ENCODE measurements at places on chromosomes 13 and 19.
A peak's percentile ranks its signal among the peaks of the same experiment; 100 is the strongest.

DNA sequence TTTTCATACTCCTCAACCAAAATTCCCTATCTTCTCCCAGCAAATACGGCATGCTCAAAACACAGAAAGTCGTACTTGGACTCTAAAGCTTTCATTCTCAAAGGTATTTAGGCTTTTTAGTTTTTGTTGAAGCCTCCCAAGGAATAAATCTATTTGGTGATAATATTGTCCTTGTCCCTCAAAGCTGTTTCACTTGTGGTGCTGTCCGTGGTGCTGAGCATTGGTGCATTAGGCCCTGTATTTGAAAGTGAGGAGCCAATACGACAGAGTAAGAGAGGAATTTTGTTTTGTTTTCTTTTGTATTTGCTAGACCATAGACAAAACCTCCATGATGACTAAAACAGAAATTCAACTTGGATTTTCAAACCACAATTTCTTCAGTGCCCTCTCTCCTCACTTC, 3.2 kb upstream of the LGALS13 start:
- DNase-seq = peak; percentile 7

DNA sequence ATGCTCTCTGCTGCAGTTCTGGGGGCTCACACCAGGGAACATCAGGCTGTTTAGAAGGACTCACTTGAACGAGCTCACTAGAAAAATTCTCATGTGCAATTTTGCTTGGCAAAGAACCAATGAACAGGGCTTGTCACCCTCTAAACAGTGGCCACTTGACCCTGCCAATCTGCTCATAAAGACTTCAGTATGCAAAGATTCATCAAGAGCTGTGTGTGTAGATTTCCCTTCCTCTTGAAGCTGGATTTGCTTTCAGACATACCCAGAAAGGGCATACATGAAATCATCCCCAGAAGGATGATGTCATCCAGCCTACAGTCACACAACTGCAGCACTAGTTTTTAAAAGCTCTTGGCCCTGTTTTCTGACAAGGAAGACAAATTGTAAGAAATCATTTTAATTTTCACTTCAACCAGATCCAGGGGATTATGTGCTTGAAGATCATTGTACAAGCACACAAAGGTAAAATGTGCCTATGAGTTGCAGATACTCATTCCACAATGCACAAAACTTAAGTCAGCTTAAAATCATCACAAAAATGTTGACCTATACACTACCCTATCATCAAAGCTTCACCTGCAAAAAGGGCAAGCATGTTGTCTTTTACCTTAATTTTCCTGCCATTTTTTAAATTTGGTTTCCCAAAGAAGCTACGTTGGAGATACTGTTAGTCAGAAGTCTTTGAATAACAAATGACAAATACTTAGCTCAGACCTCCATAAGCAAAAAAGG, 5.2 kb upstream of the STK24 start:
- no peak for DNase-seq

- DNase-seq = no peak
These were observed 609 bp downstream of the ZAR1L start for GRCh38 chr13:32314271-32315237.

GRCh38 chr19:39145180-39145953, 19.8 kb downstream of the PAK4 start:
- DNase-seq = no peak

- no peak for DNase-seq
These were observed 1.1 kb downstream of the LYPD4 start for GRCh38 chr19:41843371-41843770.

DNA sequence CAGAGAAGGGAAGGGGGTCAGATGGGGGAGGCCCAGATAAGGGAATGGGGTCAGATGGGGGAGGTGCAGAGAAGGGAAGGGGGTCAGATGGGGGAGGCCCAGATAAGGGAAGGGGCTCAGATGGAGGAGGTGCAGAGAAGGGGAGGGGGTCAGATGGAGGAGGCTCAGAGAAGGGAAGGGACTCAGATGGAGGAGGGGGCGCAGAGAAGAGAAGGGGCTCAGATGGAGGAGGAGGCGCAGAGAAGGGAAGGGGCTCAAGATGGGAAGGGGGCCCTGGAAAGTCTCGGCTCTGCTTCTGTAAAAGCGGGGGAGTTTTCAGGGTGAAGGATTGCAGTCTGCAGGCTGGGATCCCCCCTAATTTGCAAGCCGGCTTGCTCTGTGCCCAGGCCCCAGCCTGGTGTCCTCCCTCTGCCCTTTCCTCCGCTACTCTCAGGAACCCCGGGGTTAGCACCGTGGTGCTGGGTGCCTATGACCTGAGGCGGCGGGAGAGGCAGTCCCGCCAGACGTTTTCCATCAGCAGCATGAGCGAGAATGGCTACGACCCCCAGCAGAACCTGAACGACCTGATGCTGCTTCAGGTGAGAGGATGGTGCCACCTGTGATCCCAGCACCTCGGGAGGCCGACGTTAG, 1.6 kb downstream of the AZU1 start:
- no peak for DNase-seq

DNA sequence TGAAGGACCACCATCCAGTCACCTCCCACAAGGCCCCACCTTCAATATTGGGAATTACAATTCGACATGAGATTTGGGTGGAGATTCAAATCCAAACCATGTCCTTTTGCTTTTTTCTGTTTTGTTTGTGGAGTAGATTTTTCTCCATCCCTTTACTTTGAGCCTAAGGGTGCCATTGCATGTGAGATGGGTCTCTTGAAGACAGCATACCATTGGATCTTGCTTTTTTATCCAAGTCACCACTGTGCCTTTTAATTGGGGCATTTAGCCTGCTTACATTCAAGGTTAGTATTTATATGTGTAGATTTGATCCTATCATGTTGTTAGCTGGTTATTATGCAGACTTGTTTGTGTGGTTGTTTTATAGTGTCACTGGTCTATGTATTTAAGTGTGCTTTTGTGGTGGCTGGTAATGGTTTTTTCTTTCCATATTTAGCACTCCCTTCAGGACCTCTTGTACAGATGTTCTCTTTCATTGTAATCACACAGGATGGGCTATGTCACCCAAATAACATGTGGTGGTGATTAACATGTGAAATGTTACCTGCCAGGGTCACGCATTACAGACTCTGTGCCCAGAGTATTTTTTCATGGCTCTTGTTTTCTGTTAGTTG, 58.0 kb downstream of the ZNF823 start:
- DNase-seq = no peak

GRCh38 chr13:32031815-32032370, 319 bp downstream of the FRY start:
- no peak for DNase-seq

DNA sequence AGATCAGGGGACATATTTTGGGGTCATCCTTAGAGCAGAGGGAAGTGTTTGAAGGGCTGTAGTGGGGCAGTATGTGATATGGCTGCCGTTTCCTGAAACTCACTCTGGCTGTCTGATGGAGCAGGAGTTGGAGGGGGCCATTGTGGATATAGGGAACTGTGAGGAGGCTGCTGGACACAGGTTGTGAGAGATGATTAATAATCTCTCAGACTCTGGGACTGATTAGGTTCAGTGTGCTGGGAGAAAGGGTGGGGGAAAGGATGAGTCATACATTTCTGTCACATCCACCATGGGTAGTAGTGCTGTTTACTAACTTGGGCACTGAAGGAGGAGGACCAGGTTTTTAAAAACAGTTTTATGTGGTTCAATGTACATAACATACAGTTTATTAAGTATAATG, 4.8 kb downstream of the B3GLCT start:
- DNase-seq = no peak

GRCh38 chr19:10760273-10760944, 42.5 kb downstream of the DNM2 start:
- no peak for DNase-seq

- DNase-seq = no peak
These were observed 27.7 kb downstream of the MCF2L start for GRCh38 chr13:112996671-112997091.

- DNase-seq = no peak
These were observed 21.5 kb downstream of the COLGALT1 start for GRCh38 chr19:17576758-17577456.

- DNase-seq = no peak
These were observed 34.6 kb upstream of the SLC10A2 start for GRCh38 chr13:103100830-103101229.

- DNase-seq = no peak
These were observed 16.4 kb upstream of the KCTD15 start for GRCh38 chr19:33780251-33780650.

DNA sequence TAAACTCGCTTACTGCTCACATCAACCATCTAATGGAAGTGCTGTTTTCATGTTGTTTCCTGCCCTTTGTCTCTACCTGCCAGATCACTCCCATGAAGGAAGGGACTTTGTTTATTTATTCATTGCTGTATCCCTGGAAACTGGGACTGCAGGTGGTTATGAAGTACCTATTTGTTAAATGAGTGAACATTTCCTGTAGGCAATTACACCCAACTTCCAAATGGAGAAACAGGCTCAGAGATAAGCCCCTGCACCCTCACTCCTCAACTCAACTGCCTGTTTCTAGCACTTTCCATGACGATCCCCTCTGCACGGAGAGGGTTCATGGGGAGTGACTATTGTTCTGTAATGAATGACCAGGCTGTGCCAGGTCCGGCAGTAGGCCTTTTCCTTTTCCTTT, 1.9 kb upstream of the SELENOW start:
- no peak for DNase-seq

- no peak for DNase-seq
These were observed 129.4 kb downstream of the PCDH9 start for GRCh38 chr13:67100730-67101129.

DNA sequence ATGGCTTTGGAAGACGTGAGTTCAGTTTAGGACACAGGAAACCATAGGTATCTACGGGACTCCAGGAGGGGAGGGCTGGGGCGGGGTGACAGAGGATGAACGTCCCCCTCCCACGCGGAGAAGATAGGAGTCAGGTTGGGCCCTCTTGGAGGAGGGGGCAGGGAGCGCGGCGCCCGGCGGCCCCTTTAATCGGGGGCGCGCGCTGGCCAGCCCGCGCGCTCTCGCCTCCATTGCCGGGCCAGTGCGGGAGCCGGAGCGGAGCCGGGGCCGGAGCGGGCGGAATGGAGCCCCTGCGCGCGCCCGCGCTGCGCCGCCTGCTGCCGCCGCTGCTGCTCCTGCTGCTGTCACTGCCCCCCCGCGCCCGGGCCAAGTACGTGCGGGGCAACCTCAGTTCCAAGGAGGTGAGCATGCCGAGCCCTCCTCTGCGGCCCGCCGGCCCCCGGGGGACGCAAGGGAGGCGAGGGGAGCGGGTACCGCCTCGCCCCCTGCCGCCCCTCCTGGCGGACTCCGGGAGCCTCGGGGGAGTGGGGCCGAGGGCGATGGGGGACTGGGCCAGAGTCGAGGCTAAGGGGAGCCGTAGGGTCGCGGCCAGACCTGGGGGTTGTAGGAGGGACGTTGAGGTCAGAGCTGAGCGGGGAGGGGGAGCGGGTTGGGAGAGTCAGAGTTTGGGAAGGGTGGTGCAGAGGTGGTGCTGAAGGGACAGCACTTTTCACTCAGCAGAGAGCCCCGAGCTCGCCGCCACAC, at the start of gene TMEM145:
Gene TMEM145 (plus strand): TSS at position 214 of the 744 bp plus-strand sequence. CDS start 68 bp downstream, at position 282.
- peak; percentile 62 for DNase-seq

- DNase-seq = no peak
These were observed 457.1 kb downstream of the KLF12 start for GRCh38 chr13:73677048-73677601.

DNA sequence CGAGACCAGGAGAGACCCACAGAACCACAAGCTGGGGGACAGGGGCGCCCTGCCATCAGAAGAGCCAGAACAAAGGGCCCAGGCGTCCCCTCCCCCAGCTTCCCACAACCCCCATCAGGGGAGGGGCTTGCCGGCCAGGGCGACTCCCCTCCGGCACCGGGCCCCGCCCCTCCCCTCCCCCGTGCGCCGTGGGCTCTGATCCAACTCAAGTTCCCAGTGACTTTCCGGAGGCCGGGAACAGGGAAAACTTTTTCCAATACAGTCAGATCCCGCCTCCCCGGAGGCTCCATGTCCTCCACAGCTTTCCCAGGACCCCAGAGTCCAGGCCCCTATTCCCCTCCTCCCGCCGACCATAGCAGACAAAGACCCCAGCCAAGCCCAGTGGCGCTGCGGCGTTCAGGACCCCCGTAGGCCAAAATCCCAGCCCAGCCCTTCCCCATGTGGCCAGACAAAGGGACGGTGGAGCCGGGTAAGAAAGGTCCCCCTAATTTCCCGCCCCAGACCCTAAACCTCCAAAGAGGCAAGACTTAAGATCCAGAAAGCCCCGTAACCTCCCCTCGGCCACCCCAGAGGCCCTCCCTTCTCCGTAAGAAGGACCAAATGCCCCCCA, 673 bp downstream of the TEAD2 start:
- peak; percentile 27 for DNase-seq

DNA sequence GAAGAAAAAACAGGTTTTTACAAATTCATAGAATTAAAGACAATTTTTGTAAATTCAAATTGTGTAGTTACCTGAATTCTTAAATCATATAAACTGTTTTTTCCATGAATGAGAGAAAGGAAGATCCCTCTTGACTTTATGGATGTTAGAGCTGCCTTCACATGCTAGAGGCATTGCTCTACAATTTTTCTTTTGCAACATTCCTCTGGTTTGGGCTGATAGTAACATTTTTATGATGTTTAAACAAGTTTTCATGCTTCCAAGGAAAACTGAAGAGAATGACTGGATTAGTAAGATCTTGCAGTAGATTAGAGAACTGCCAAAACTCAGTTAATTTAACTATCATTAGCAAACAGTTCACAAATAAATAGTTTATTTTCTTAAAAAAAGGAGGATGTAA, 250.6 kb downstream of the GPC6 start:
- no peak for DNase-seq

- DNase-seq = no peak
These were observed 25.3 kb upstream of the OR10H2 start for GRCh38 chr19:15702534-15702930.

DNA sequence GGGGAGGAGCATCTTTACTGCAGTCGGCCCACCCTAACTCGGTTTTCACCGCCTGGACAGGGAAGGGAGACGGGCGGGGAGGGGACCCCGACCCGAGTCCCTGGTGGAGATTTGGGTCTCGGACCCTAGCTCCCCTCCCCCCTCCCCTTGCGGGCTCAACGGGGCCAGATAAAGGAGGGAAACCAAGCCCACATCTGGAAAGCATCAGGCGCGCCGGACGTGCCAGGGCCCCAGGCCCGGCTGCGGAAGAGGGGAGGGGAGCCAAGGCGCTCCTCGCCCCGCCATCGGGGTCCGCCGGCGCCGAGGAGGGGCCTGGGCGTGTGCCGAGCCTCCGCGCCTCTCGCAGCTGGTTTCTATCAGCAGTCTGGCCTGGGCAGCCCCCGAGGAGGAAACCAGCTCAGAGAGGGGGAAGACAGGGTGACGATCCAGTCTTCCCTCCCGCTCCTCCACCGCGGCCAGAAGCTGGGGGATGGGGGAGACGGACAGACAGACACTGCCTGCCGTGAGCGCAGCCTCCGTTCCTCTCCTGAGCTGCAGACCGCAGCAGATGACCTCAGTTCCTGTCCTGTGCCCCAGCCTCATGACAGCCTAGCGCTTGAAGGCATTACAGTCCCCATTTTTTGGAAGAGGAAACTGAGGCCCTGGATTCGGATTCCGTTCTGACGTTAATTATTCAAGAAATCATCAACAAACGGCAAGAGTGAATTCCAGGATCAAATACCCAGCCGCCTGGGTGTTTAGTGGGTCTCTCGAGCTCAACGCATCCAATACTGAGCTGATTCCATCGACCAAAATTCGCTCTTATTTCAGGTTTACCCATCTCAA, 3.6 kb upstream of the GNG8 start:
- no peak for DNase-seq

- DNase-seq = no peak
These were observed 1.2 kb upstream of the TMEM147 start for GRCh38 chr19:35544110-35544802.

All from naive thymus-derived CD4-positive, alpha-beta T cell (primary cell).